G401 (cell line): ENCODE measurements at places on chromosomes 13 and 19. TPM values are rescaled to one million over a fixed set of nuclear protein-coding genes. Genes with fewer than 3 reads are reported as not detected.

- DNase-seq, result peak; percentile 37
Observed at GRCh38 chr19:39405958-39406655, 540 bp upstream of the ZFP36 start.

GRCh38 chr13:45691251-45691650 lies 10.9 kb upstream of the CBY2 start:
- no peak for DNase-seq

DNA sequence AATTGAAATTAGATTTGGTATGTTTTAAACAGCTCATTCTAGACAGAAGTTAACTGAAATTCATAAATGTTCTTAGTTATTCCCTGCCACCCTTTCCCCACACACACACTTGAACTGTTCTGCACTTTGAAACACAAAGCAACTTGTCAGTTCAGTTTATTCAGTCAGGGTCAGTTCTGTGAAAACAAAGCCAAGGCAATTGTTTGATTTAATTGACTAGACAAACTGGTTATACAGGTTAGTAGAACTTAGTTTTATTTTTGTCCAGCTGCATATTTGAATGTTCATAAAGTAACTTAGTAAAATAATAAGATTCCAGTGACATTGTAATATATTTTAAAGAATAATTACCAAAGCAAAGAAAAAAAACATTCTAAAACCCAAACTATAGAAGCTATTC lies 98.3 kb upstream of the KLF5 start:
- DNase-seq, result no peak

DNA sequence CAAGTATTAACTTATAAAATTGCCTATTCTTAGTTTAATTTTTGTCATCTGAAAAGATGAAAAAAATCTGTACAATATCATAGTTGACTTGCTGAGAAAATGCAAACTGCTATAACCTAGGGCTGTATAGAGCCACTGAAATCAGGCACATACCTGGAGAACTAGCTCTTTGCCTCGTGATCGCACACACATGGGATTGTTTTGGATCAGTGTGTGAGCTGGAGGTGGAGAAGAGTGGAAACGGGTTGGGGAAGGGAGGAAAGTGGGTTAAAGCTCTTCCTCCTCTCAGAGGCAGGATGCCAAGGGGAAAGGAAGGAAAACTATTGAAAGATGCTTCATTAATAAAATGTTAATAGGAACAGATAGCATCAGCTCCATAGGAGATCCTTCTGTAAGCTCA lies 2.7 kb downstream of the MTUS2 start:
- DNase-seq, result peak; percentile 64

DNA sequence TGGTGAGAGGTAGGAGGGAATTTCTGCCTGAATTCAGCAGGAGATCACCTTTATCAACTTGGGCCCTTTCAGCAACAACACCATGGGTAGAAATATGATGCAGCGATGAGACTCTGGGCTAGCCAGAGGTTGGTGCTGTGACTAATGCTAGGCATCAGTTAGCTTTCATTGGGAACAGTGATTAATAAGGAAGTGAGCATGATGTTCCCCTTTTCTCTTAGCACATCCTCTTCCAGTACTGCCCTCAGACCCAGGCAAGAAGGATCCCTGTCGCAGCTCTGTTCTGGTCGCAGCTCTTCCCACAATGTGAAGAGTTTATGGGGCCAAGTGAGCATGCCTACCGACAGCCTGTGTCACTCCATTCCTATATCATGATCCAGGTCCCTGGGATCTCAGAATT lies 100.5 kb downstream of the FLT1 start:
- no peak for DNase-seq

DNA sequence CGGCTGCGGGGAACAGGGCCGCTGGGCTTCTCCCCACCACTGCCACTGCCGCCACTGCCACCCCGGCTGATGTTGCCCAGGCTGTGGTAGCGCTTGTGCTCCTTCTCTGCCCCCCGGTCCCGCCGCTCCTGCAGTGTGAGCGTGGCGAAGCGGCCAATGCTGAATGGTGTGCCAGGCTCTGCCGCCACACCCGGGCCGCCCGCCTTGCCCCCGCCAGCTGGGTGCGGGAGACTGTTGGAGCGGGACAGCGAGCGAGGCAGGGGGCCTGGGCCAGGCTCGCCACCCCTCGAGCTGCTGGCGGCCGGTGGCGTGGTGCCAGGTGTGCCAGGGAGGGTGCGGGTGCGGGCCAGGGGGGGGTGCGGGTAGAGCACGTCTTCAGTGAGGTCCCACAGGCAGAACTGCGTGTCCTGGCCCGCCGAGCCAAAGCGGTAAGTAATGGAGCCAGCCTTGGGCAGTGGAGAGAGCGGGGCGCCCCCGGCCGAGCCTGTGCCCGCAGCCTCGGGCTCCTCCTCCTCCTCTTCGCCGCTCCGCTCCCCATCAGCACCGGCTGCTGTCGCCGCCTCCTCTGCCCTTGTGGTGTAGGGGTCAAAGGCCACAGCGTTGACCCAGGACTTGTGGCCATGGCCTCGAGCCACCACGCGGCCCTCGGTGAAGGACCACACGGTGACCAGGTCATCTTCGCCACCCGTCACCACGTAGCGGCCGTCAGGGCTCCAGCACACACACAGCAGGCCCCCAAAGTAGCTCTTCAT lies 3.7 kb upstream of the DMPK start:
- DNase-seq, result no peak

- DNase-seq, result no peak
Observed at GRCh38 chr19:4272894-4273293, 6.2 kb upstream of the SHD start.

SIAH3 gene
- total RNA-seq, result not detected in 2 replicates

DNA sequence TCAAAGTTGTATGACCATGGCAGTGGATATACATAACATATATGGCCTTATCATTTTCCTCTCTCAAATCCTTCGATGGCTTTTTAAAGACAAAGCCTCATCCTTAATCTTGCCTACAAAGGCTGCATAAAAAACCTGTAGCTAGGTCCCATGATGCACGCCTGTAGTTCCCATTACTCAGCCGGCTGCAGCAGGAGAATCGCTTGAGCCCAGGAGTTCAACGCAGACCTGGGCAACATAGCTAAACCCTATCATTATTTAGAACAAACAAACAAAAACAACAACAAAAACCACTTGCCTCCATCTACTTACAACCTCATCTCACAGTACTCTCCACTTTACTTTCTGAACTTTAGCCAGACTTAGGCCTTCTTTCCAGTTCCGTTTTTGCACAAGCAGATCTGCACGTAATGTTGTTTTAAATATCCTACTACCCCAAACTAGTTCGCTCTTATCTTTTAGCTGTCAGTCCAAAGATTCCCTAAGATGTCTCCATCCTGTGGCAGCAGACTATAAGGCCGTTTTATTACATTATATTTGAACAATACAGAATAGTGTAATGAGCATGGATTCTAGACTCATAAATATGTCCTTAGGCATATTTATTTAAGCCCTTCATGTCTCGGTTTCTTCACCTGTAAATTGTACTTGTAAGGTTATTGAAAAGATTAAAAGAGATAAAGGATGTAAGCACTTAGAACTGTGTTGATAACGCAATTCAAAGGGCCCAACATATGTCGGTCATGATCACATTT lies 969 bp upstream of the POMP start:
- peak; percentile 21 for DNase-seq

DNA sequence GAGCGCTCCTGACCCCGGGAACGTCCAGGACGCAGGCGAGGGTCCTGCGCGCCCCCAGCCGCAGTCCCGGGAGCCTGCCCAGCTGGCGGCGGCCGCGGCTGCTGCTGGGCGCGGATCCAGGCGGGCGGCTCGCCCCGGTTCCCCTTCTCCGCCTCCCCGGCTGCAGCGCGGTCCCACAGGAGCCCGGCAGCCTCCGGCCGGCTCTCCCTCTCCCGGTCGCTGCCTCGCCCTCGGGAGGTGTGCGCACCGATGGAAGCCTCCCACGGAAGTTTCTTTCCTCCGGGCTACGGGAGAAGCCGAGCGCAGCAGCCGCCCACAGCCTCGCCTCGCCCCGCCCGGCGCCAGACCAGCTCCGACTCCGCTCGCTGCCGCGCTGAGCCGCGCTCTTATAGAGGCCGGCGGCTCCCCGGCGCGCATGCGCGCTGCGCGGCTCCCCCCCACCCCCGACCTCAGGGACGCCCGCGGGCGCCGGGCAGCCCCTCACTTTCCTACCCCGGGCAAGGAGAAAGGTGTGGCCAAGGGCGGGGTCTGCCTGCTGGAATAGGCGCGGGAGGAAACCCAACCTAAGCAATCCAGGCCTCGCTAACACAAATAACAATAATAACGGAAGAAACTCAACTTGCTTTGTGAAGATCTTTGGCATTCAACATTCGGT lies at the start of gene SHISA2:
TSS of gene SHISA2 (minus strand) at position 360 of the 655 bp plus-strand sequence. CDS start 1,041 bp downstream, outside the sequence.
- DNase-seq, result peak; percentile 64

GRCh38 chr19:18756896-18757295 lies 34.2 kb downstream of the COMP start:
- no peak for DNase-seq

OVOL3 gene
- total RNA-seq, result not detected in 2 replicates

DNA sequence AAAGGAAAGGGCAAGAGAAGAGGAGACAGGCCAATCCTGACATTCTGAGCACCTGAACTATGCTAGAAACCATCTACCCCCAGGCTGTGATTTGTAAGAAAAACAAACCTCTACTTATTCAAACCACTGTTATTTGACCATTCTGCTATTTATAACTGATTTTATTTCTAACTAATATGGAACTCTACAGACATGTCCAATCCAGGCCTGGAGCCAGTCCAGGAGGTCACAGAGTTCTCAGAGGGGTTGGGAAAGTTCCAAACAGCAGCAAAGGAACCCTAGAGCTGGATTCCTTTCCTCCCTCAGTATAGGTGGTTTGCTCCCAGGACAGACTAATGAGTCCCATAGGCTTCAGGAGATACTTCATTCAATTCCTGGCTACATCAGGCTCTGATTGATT lies 24.2 kb downstream of the SIAH3 start:
- no peak for DNase-seq

ZNF208 gene
- total RNA-seq, result not detected in 2 replicates

DNA sequence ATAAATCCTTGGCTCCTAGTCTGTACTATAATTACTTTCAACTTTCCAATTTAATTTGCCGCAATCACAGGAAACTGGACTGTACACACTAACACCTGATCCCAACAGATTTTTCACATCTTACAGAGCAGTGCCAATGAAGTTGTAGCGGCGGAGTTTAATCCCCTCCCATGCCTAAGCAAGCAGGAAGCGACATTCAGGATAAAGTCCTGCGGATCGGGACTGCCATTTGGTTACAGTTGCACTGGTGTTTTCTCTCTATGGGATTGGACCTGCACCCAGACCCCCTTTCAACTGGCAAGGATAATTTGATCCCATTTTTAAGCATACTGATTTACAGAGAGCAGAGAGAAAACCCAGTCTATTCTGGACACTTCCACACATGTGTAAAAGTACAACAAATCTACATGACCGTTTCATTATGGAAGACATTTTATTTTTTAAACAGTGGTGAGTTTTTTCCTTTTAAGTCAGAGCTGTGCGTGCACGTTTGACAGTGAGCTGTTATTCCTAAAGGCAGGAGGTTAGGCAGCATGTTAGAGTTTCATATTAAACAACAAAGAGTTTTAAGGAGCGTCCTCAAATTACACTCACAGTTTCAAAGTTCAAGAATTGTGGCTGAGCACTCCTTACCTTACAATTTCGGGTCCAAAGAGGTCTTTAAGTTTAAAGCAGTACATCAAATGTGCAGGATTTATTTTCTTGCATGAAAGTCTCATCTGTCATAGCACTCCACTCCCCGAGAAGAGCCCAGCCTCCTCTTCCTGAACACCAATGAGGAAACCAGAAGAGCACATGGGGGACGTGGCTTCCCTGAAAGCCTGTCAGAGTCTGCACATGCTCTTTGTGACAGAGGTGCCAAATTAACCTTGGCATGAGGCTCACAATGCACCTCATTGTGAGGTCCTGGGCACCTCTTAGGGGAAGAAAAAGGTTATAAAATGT lies 141.6 kb upstream of the RFC3 start:
- peak; percentile 59 for DNase-seq

- no peak for DNase-seq
Observed at GRCh38 chr19:35166100-35167063, 11.8 kb downstream of the FXYD5 start.

DNA sequence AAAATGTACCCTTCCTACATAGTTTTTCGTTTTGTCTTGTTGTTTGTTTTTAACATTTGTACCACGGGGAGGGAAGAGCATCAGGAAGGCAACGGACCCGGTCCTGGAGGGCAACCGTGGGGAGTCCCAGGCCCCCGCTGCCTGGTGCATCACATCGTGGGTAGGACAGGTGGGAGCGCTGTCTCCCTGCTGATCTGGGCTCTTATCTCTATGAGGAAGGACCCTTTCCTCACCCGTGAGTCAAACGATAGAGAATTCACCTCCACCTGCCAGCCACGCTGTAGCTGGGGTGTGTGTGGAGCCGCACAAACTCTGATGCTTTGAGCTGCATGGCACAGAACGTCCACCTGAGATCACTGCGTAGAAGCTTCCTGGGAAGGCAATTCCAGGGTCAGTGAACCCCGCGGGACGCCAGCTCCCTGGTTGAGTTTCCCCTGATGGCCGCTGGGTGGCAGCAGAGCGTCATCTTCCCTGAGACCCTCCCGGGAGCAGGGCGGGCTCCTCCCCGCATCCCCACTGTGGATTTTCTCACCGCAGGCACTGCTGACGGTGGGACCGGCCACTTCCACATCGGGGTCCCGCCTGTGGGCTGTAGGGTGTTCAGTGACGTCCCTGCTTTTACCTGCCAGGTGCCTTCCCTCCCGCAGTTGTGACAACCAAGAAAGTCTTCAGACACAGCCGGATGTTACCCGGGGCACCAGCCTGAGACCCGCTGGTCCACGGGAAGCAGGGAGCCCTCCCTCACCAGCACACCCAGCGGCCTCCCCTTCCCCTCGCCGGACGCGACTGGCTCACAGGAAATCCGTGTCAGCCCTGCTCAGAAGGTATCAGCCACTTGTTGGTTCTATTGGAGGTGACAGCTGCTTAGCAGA lies 54.7 kb downstream of the ZNF787 start:
- DNase-seq, result peak; percentile 67

MUC16 gene
- total RNA-seq, result not detected in 2 replicates

GRCh38 chr13:40534456-40534855 lies 132.0 kb downstream of the FOXO1 start:
- no peak for DNase-seq

CFAP97D2 gene
- not detected in 2 replicates for total RNA-seq

DNA sequence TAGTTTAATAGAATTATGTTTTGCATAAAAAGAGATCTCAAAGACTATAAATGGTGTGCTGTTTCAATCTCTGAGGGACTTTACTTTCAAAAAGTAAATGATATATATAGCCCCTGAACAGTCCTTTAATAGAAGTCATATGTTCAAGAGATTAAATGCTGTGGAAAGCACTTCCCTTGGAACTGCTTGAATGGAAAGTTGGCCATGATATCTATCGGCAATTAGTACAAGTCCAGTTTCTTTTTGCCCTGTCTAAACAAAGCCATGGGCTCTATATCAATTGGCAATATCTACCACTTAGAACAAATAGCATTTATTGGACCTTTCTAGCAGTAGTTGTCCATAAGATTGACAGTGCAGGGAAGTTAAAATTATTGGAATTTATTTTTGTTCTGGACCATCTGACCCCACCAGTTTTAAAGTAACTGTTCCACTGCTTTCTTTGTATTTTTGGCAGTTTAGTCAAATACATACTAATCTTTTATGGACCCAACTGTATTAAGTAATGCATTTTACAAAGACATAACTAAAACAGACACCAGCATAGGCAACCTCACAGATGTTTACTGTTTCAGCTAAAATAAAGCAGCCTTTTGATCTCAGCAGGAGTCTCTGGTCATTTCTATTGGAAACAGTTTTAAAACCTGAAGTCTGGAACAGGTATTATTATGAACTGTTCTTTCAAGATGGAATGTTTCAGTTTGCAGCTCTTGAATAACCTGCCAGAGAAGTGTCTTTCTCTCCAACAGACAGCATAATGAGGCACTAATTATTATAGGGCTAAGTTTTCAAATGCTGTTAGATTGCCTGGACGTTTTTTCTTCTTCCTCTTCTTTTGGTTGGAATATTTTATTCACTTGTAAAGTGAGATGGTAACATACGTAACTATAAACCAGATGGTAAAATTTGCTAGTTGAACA lies 282.6 kb downstream of the DCLK1 start:
- DNase-seq, result peak; percentile 53

CCDC169 gene
- total RNA-seq, result not detected in 2 replicates

ARID3A gene
- total RNA-seq, result 95.4 and 103 TPM in 2 replicates
